ENCODE measurements at places on chromosomes 5 and 9. TPM values are rescaled to one million over a fixed set of nuclear protein-coding genes. Genes with fewer than 3 reads are reported as not detected.

The PRUNE2 gene
- 17.2 TPM for total RNA-seq

GRCh38 chr9:22373636-22374035 lies 73.0 kb upstream of the DMRTA1 start:
- no peak for DNase-seq

- no peak for DNase-seq
These were observed 67.7 kb downstream of the TEX10 start for GRCh38 chr9:100285080-100285479.

- no peak for DNase-seq
These were observed 22.1 kb downstream of the LCP2 start for GRCh38 chr5:170275376-170275994.

All from testis (tissue), 5 donors.